ENCODE measurements at places on chromosomes 16 and 17.

DNA sequence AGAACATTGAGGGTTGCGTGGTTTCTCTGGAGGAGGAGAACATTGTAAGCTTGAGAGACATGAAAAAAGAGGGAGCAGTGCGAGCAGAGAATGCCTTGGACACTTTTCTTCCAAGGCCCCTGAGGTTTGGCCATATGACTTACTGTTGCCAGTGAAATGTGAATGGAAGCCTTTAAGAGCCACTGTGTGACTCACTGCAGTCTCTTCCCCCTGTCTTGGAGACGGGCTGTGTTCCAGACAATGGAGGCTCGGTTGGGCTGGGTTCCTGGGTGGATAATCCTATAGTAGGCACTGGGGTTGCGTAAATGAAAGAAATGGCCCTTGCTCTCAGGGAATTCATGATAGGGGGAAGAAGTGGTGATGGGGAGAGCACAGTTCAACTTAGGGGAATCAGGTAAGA lies 75.5 kb downstream of the SHISA9 start:
- DNase-seq: no peak

- peak; percentile 95 for DNase-seq
These were observed at the start of gene RPL19 for GRCh38 chr17:39200070-39200879. RPL19 (plus strand) TSS chr17:39200283; CDS start chr17:39200345, 62 bp downstream.

DNA sequence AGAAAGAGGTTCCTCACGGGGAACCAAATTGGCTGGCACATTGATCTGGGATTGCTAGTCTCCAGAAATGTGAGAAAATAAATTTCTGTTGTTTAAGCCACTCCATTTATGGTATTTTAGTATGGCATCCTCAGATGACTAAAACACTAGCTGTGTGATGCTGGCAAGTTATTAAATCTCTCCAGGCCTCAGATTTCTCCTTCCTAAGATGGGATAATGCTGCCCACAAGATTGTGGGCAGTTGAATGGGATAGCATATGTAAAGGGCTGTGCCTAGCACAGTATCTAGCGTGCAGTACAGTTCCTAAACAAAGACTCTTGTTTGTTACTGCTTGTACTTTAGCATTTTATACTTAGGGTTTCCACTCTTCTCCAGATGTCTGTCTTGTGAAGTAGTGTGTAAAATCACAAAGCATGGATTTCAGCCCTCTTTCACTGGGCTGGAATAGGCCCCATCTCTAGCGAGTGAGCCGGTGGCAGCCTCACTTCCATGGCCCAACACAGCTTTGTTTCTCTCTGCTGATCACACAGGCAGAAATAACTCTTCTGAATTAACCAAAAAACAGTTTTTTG lies 38.2 kb upstream of the PHAF1 start:
- DNase-seq: no peak

GRCh38 chr17:82493226-82493781 lies 26.2 kb upstream of the FOXK2 start:
- DNase-seq: no peak

DNA sequence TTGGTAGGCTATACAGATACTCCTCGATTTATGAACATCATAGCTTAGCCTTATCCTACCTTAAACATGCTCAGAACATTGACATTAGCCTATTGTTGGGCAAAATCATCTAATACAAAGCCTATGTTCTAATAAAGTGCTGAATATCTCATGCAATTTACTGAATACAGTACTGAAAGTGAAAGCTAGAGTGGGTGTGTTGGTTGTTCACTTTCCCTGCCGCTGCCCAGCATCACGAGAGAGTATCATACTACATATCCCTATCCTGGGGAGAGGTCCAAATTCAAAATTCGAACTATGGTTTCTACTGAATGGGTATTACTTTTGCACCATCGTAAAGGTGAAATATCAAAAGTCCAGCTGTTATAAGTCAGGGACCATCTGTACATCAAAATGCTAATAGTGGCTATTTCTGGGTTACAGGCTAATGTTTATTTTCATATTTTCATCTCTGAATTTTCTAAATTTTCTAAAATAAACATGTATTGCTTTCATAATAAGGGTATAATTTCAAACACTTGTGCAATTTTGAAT lies 54.5 kb downstream of the NACA2 start:
- DNase-seq: no peak

- no peak for DNase-seq
These were observed 53.8 kb downstream of the MYO18A start for GRCh38 chr17:29126268-29126930.

DNA sequence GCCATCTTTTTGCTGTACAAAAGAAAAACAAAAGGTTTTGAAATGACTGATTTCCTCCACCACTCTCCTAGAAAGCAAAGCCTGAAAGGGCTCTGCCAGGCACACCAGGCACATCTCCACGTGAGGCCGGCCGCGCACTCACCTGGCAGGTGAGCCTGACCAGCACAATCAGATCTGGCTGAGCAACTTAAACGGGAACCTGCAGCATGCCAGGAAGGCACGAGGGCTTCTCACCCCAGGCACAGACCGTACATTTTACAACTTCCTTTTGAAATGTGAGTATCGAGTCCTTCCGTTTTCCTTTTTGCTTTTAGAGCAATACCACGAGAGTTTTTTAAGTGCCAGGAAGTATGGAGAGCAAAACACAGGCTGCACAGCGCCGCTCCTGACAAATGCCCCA lies 22.5 kb downstream of the SLC38A10 start:
- DNase-seq: no peak
